ENCODE measurements at places on chromosomes 1 and 21.

- DNase-seq, result no peak
Measured at GRCh38 chr21:44730028-44730395, 18.6 kb upstream of the TSPEAR start.

GRCh38 chr1:119008483-119009311, 20.6 kb upstream of the TBX15 start:
- peak; percentile 68 for DNase-seq

- DNase-seq, result no peak
Measured at GRCh38 chr1:43143441-43143888, 28.6 kb downstream of the EBNA1BP2 start.

DNA sequence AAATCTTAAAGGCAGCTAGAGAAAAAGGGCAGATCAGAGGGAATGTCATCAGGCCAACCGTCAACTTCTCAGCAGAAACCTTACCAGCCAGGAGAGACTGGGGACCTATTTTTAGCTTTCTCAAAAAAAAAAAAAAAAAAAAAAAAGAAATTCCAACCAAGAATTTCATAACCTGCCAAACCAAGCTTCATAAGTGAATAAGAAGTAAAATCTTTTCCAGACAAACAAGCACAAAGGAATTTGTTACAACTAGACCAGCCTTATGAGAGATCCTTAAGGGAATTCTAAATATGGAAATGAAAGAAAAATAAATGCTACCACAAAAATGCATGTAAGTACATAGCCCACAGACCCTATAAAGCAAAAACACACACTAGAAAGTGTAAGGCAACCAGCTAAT, 267.7 kb downstream of the AKT3 start:
- DNase-seq, result no peak

DNA sequence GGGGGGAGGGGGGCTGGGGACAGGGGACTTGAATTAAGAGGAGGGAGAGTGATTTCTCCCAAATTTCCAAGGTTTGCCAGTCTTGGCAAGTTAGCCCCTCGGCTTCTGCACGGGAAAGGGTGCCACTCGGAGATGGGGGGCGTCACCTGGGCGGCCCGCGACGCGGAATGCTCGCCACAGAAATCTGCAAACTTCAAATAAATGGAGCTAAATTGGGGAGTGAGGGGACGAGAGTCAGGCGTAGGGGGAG, 885 bp upstream of the SSBP3 start:
- DNase-seq, result no peak

GRCh38 chr1:202235856-202236837, 42.5 kb downstream of the LGR6 start:
- peak; percentile 97 for DNase-seq

- DNase-seq, result no peak
Measured at GRCh38 chr1:4060850-4061249, 160.8 kb upstream of the C1orf174 start.

- DNase-seq, result peak; percentile 95
Measured at GRCh38 chr1:220733086-220733601, 15.0 kb upstream of the MTARC2 start.

GRCh38 chr1:220811695-220812094, 25.0 kb downstream of the MTARC1 start:
- peak; percentile 71 for DNase-seq

- DNase-seq, result peak; percentile 94
Measured at GRCh38 chr1:65174585-65174984, 26.6 kb downstream of the AK4 start.

GRCh38 chr1:50851034-50851433, 109.0 kb downstream of the FAF1 start:
- DNase-seq, result no peak

DNA sequence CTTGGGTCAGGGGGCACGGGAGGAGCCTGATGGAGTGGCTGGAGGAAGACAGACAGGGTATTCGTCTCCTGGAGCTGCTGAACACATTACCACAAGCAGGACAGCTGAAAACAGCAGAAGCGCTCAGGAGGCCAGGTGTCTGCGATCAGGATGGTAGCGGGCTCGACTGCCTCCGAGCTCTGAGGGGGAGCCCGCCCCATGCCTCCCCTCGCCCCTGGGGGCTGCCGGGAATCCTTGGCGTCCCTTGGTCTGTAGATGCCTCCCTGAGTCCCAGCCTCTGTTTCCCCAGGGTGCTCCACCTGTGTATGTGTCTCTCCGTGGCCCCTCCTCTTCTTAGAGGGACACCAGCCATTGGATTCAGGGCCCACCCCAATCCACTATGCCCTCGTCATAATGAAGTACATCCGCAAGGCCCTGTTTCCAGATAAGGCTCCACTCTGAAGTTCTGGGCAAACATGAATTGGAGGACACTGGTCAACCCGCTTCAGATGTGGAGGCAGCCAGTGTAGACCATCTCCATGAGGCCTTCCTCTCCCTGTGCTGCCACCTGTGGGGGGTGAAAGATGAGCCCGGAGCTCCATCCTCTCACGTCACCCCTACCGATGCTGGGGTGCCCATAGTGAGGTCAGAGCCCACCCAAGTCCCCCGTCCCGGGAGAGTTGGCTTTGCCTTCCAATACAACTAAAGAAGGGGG, 67.8 kb downstream of the SPSB1 start:
- DNase-seq, result no peak

DNA sequence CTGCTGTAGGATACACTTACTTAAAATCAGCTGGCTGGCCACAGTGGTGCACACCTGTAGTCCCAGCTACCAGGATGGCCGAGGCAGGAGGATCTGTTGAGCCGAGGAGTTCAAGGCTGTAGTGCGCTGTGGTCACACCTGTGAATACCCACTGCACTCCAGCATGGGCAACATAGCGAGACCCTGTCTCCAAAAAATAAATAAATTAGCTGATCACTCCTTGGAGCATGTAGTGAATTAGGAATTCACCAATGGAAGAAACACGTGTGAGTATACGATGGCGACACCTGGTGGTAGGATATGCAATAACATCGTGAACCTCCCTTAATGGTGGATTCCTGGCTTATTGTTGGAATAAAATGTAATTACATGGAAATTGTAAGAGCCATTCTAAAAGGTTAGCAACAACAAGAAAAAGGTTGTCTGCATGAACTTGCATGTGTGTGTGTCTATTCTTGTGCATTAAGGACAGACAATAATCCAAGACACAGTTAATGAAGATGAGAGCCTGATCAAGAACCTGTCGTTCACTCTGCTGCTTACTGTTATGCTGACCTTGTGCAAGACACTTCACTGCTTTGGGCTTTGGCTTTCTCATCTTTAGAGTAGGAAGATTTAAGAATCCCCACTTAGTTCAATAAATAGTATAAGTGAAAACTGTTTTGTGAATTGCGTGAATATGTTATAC, 38.6 kb upstream of the COX20 start:
- DNase-seq, result peak; percentile 72

DNA sequence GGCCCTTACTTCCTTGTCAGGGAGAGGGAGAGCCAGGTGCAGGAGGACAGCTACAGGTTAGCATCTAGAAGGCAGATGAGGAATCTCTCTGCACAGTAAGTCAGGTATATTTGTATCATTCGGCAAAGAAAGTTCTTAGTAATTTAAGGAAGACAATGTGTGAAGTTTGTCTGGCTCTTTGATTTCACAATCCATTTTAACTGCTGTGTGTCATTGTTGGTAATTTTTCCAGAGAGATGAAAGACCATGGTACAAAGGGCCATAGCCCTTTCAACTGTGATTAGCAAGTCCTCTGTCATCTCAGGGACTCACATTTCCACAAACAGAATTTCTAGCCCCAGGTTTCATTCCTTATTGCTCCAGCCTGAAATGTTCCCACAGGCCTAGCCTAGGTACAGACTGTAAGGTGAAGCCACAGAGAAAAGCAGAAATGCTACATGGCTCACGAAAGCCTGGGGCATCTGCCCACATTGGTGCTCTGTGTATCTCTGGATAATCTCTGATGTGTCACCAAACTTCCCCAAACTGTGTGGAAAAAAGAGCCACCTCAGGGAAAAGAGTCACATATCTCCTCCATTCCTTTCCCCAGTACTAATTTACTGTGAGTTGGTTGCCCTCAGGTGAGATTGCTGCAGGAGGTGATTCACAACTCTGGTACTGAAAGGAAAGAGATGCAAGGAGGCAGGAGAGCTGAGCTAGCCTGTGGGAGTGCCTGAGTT, 70.6 kb downstream of the SYT6 start:
- peak; percentile 74 for DNase-seq

DNA sequence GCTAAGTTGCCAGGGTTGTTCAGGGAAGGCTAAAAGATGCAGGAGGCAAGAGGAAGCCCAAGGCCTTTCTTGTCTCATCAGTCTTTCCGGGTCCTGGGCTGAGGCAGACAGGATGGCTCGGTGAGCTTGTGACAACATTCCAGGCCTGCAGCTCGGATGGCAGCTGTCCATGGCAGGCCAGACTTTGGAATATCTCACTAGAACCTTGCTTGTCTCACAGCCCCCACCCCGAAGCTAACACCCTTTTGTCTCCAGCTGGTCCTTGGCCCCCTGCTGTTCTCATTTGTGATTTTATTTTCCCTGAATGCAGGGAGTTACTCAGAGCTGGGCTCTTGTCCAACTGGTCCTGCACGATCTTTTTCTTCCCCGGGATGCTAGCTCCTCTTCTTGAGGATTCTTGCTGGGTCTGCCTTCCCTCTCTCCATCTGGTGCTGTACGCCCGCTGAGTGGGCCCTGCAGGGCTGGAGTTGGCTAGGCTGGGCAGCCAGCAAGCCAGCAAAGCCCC, 477.2 kb upstream of the CAMK1G start:
- peak; percentile 7 for DNase-seq

- no peak for DNase-seq
Measured at GRCh38 chr1:30759718-30760281, 2.2 kb upstream of the LAPTM5 start.

DNA sequence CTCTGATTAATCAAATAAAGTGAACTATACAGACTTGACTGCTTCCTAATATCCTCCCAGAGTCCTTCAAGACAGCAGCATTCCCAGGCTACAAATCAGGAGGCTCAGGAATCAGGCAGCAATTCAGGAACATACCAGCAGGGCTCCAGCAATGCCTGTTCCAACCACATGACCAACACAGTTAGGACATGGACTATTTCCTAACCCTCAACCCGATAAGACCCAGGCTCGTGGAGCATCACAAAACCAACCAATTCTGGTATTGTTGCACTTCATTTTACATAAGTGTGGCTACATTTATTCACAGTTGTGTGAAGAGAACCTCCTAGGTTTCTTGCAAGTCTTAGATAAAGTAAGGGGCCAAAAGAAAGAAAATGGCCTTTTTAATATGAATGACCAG, 546.2 kb upstream of the ADGRL2 start:
- peak; percentile 12 for DNase-seq

- DNase-seq, result peak; percentile 37
Measured at GRCh38 chr1:67440339-67440738, 10.1 kb upstream of the SERBP1 start.

DNA sequence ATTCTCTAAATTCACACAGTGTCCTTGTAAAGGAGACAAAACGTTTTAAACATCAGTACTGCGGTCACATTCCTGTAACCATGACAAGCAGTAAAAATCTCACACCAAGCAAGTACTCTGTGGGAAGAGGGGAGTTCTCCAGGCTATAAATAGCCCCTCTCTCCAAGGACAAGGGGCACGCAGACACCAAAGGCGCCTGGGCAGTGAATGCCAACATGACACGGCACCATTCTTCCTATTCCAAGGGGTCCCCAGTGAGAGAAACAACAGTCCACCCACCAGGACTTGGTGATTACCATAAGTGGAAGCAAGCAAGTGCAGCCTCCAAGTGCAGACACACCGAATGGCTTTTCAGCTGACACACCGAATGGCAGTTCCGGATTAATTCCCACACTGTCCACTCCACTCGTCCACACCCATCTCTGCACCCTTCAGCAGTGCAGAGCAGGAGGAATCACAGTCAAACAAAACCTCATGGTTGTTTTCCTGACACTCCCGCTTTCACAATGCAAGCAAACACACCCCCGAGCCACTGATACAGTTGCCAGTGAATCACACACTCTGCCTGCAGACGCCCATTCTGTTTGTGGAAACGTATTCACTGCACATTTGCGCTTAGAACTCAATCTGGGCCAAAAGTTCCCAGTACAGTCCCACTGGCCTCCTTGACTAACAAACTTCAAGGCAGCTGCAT, 1.8 kb downstream of the PTTG1IP start:
- peak; percentile 94 for DNase-seq

DNA sequence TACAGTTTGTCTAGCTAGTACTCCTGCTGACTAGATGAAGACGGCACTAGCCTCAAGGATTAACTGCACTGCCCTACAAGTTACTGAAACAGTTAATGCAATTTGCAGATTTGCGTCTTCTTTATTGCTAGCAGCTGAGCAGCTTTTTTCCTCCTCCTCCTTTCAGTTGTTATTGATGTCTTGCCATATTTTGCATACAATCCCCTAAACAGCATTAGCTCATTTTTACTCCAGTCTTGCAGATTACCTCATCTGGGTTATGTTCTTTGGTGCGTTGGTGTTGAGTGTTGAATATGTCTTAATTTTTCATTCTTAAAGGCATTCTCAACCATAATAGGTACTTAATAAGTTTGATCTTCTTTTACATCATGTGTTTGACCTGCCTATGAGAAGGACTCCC, 363.4 kb upstream of the LYPLAL1 start:
- no peak for DNase-seq

GRCh38 chr1:167904652-167905130, 9.2 kb downstream of the ADCY10 start:
- peak; percentile 55 for DNase-seq

DNA sequence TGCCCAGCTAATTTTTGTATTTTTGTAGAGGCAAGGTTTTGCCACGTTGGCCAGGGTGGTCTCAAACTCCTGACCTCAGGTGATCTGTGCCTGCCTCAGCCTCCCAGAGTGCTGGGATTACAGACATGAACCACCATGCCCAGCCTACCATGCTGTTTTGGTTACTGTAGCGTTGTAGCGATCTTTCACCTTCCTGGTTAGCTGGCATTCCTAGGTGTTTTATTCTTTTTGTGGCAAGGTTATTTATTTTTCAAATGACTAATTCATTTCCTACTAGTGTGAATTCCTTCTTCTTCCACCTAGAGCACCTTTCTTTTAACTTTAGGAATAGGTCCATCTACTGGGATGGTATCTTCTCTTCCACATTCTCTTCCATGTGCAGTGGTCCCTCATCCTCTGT, 29.3 kb downstream of the TMEM200B start:
- DNase-seq, result peak; percentile 50

DNA sequence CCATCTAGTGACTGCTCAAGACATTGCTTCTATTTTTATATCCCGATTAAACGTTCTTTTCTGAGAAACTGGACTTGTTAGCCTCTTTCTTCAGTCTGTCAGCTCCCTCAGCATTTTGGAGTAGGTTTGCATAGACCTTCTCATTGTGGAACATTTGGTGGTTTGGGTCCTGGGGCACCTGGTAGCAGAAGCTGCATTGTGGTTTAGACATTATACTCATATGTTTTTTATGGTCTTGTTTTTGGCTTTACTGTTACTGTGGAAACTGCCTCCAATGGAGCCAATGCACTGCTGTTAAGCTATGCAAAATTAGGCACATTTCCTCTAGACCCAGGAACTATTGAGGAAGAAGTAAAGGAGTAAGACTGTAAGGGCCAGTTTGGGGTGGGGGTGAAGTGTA, 36.7 kb upstream of the LRRC8B start:
- DNase-seq, result no peak

- DNase-seq, result no peak
Measured at GRCh38 chr1:221045842-221046831, 166.9 kb downstream of the HLX start.
